Trophoblast cell (in vitro differentiated cells and primary cell): ENCODE measurements at places on chromosomes 13 and 19.

DNA sequence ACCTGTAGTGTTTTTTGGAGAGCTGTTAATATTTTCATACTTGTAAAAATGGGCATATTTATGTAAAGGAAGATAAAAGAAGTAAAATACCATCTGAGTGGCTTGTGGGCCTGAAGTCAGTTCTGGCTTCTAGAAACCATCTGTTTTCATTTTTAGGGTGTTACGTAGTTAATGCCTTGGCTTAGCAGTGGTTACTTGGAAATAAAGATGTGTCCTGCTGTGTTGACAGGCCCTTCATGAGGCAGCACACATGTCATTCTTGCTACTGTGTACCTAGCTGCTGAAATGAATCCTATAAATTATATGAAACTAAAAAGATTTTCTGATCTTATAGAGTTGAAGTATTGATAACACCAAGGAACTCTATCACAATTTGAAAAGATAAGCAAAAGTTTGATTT is 16.0 kb downstream of the ILF3 start:
- no peak overlapping the region for H3K27ac ChIP-seq
- DNase-seq = no peak
- no peaks in the 10 kb centered on the region for H3K27me3 ChIP-seq
- H3K36me3 ChIP-seq = peaks cover 47% of the 10 kb centered on the region

GRCh38 chr19:30237140-30237539 is 135.0 kb upstream of the ZNF536 start:
- H3K4me3 ChIP-seq = no peak overlapping the region
- H3K36me3 ChIP-seq = no peaks in the 10 kb centered on the region
- no peak for DNase-seq
- H3K27me3 ChIP-seq = no peaks in the 10 kb centered on the region

- no peak for DNase-seq
- peaks cover 2% of the 10 kb centered on the region for H3K4me1 ChIP-seq
- H3K27ac ChIP-seq = no peak overlapping the region
- H3K27me3 ChIP-seq = no peaks in the 10 kb centered on the region
- no peaks in the 10 kb centered on the region for H3K36me3 ChIP-seq
Observed at GRCh38 chr13:77329911-77330584, 3.2 kb upstream of the MYCBP2 start.

GRCh38 chr19:41325640-41325946 is 15.6 kb downstream of the CCDC97 start:
- H3K27ac ChIP-seq = peak overlapping the region; percentile 99
- peaks cover 70% of the 10 kb centered on the region for H3K4me1 ChIP-seq
- H3K36me3 ChIP-seq = peaks cover 37% of the 10 kb centered on the region
- no peak overlapping the region for H3K4me3 ChIP-seq

DNA sequence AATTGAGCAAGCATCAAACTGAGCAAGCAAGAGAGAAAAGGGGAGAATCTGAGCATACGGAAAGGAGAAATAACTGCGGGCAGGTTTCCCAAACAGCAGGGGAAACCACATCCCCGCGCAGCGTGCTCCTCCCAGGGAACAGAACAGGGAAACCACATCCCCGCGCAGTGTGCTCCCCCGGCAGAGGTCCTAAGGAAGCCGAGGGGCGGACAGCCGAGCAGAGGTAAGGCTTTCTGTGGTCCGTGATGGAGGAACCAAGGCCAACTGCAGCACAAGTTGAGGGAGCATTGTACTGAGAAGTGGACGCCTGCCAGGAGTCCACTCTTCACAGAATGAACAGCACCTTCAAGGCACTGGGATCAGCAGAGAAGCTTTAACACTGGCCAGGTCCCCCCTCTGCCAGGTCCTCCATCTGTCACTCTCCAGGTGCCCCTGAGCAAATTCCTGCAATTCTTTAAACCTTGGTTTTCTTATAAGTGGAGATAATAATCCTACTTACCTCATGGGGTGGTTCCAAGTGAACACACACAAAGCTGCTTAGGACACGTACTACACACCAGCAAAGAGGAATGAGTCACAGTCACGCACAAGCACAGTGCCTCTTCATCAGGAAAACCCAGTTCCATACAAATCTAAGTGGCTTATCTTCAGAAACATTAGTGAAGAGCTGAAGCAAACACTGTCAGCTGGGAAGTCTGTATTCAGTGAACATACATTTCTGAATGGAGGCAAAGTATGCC is 23.0 kb upstream of the LAMP1 start:
- H3K4me1 ChIP-seq = peaks cover 10% of the 10 kb centered on the region
- H3K4me3 ChIP-seq = no peak overlapping the region
- H3K36me3 ChIP-seq = peaks cover 2% of the 10 kb centered on the region
- DNase-seq = peak; percentile 47
- peak overlapping the region; percentile 86 for H3K27ac ChIP-seq

DNA sequence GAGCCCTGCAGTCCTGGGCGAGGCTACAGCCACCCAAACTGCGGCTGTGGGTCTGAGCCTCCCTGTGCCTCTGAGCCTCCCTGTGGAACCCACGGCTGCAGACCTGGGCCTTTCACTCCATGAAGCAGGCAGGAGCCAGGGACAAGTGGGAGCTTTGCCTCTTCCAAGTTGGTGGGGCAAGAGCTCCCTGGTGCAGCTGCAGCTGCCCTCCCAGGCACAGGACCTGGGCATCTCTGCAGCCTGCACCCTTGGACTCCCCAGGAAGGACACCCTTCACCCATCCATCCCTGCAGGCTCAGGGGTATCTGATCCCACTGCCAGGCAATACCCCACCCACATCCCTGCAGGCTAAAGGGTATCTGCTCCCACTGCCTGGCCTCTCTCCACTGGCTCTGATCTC is 2.3 kb downstream of the TEX26 start:
- no peaks in the 10 kb centered on the region for H3K27me3 ChIP-seq
- no peaks in the 10 kb centered on the region for H3K36me3 ChIP-seq
- DNase-seq = no peak
- H3K4me1 ChIP-seq = peaks cover 7% of the 10 kb centered on the region

GRCh38 chr19:4086411-4086867 is 19.7 kb upstream of the ZBTB7A start:
- no peaks in the 10 kb centered on the region for H3K27me3 ChIP-seq
- no peak for DNase-seq
- peaks cover 23% of the 10 kb centered on the region for H3K36me3 ChIP-seq
- H3K27ac ChIP-seq = no peak overlapping the region

GRCh38 chr13:94914895-94915294 is 202.6 kb upstream of the SOX21 start:
- H3K27ac ChIP-seq = no peak overlapping the region
- no peak overlapping the region for H3K4me3 ChIP-seq
- H3K4me1 ChIP-seq = no peaks in the 10 kb centered on the region
- H3K27me3 ChIP-seq = no peaks in the 10 kb centered on the region

DNA sequence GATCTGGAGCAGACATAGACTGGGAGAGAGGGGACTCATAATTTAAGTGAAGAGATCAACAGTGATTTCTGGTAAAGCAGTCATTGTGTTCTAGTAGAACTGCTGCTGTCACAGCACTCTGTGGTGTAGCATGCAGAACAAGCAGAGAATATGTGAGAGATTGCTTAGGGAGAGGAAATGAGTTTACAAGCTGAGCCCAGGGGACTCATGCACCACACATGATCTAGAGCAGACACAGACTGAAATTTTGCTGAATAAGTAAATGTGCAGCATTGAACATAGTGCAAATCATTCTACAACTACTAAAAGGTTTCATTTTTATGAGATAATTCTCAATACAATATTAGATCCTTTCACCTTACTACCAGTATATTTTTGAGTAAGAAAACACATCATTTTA is 125.7 kb downstream of the MYO16 start:
- H3K27ac ChIP-seq = no peak overlapping the region
- DNase-seq = no peak
- H3K4me1 ChIP-seq = no peaks in the 10 kb centered on the region
- no peak overlapping the region for H3K4me3 ChIP-seq

- no peak overlapping the region for H3K27ac ChIP-seq
- no peaks in the 10 kb centered on the region for H3K4me1 ChIP-seq
- no peaks in the 10 kb centered on the region for H3K27me3 ChIP-seq
- no peak for DNase-seq
Observed at GRCh38 chr13:43924549-43925245, 45.0 kb downstream of the LACC1 start.

- no peaks in the 10 kb centered on the region for H3K27me3 ChIP-seq
- no peak for DNase-seq
- no peak overlapping the region for H3K4me3 ChIP-seq
- no peaks in the 10 kb centered on the region for H3K4me1 ChIP-seq
- no peak overlapping the region for H3K27ac ChIP-seq
Observed at GRCh38 chr19:3660493-3661219, 34.1 kb upstream of the CACTIN start.

DNA sequence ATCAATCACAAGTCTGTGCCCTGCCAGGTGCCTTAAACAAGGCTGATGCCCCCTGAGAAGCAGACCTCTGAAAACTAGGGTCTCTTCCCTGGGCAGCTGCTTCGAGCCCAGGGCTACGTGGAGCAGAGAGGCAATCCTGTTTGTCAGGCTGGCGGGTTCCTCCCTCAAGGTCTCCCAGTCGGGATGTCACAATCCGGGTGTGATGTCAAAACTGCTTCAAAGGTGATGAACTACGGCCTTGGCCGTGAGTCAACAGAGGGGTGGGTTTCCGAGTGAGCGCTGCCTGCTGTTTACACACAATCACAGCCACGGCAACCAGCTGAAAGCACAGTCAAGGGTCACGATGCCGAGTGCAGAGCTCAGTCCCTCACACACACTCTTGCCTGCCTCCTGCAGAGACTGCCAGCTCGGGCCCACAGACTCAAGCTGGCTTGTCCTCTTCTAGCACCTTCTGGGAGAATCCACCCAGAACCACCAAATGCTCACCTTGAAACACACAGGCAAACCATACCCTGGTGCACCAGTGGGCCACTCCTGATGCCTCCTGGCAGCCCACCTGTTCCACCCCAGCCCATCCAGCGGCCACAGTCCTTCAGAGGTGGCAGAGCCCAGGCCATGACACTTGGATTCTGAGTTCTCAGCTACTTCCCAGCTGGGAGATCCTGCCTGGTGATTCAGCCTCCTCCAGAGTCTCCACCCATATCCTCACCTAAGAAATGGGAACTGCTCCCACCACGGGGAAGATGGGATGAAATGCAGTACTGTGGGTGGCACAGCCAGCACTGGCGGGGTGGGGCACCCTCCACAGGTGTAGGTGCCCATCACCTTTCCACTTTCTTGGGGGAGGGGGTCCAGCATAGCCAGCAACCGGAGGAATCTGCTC is 6.8 kb downstream of the ELL start:
- peak; percentile 100 for DNase-seq
- H3K4me1 ChIP-seq = peaks cover 15% of the 10 kb centered on the region
- H3K4me3 ChIP-seq = no peak overlapping the region
- no peaks in the 10 kb centered on the region for H3K36me3 ChIP-seq
- H3K27me3 ChIP-seq = no peaks in the 10 kb centered on the region
- H3K27ac ChIP-seq = no peak overlapping the region

DNA sequence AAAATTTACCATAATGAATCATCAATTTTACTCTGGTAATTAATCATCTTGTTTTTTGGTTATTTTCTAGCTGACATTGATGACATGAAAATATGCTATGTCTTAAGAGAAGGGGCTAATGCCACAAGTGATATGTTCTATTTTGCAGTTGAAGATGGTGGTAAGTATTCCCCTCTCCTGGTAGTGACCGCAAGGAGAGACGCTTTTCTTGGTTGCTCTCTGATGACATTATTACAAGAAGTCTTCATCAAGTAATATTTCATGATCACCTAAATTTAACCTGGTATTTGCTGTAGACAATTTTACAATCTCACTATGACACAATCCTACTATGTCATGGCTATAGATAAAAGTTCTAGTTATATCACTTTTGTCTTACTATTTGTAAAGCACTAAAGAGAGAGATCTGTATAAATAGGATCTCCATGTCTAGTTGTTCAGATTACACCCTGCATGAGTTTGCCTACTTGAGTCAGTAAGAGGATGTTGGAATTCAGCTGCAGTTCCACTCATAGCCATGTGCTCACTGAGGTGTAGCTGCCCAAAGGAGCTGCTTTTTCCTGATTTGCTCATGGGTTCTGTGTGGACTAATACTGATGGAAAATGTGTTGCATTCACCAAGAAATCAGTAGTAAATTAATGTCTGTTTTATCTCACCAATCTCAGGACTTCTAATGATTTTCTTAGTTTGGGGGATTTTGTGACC is 10.9 kb downstream of the FREM2 start:
- H3K4me3 ChIP-seq = no peak overlapping the region
- no peaks in the 10 kb centered on the region for H3K27me3 ChIP-seq
- no peak overlapping the region for H3K27ac ChIP-seq
- no peaks in the 10 kb centered on the region for H3K4me1 ChIP-seq

GRCh38 chr19:19719798-19720197 is 13.1 kb downstream of the ZNF14 start:
- no peaks in the 10 kb centered on the region for H3K27me3 ChIP-seq
- DNase-seq = no peak

DNA sequence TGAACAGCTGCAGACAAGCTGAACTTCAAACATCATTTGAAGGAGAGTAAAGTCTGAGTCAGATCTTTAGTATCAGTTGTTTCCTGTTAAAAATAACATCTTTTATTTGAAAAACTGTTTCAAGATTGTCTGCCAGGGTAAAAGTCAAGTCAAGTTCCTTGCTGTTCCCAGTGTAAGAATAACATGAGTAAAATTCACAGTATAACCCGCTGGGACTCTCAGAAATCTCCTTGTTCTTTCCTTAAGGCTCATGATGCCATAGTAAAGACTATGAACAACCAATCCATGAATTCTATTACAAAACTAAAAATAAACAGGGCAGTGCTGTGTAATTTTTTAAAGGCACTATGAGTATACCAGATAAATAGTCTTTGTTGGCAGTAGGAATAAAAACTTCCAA is 112.9 kb downstream of the IRS2 start:
- no peak overlapping the region for H3K4me3 ChIP-seq
- DNase-seq = no peak
- H3K4me1 ChIP-seq = no peaks in the 10 kb centered on the region
- H3K27me3 ChIP-seq = no peaks in the 10 kb centered on the region

DNA sequence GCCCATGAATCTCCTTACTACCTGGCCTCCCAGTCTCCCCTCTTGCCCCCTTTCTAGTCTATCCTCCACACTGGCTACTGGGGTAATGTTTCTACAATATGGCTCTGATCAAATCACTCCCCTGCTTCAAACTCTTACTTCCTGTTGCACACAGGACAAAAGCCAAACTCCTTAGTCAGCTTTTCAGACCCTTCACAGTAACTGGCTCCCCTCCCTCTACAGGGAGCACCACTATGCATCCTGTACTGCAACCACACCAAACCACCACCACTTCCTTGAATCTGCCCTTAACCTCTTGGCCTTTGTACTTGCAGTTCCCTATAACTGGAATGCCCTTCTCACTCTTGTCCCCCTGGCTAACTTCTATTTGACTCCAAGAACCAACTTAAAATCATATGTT is 32.2 kb downstream of the DEDD2 start:
- H3K36me3 ChIP-seq = no peaks in the 10 kb centered on the region
- H3K27ac ChIP-seq = no peak overlapping the region
- H3K4me3 ChIP-seq = no peak overlapping the region
- no peak for DNase-seq
- H3K27me3 ChIP-seq = no peaks in the 10 kb centered on the region
